ENCODE measurements at places on chromosomes 2 and 18.

DNA sequence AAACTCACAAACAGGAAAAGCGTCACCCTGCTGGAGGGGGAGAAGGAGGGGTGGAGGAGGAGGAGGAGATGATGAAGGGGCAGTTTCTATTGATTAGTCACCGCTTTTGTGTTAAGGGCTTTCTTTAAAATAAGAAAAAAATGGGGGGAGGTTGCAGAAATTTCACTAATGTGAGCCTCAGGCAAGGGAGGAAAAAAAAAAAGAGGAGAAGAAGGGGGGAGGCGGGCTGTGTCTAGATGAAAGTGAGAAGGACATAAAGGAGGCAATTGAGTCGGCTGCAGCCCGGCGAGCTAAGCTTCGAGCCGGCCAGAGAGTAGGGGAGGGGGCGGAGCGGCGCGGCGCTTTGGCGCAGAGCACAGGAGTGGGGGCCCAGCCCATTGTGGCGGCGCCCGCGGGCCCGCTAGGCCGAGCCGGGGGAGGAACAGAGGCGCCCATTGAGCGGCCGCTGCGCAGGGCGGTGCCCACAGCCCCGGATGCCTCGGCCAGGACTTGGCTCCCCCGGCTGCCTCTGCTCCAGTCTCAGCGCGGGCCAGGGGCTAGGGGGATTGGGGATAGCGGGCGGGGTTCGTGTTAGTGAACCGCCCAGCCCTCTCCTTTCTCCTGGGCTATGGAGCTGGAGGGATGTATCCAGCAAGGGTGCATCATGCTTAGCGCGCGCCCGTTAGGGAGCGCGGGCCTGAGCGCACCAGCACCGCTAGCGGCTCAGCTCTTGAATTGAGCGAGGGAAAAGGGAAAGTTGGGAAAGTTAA, 7.9 kb downstream of the PAX3 start:
- DNase-seq, result no peak

- no peak for DNase-seq
Measured at GRCh38 chr2:100924122-100924519, 78.0 kb upstream of the RPL31 start.

DNA sequence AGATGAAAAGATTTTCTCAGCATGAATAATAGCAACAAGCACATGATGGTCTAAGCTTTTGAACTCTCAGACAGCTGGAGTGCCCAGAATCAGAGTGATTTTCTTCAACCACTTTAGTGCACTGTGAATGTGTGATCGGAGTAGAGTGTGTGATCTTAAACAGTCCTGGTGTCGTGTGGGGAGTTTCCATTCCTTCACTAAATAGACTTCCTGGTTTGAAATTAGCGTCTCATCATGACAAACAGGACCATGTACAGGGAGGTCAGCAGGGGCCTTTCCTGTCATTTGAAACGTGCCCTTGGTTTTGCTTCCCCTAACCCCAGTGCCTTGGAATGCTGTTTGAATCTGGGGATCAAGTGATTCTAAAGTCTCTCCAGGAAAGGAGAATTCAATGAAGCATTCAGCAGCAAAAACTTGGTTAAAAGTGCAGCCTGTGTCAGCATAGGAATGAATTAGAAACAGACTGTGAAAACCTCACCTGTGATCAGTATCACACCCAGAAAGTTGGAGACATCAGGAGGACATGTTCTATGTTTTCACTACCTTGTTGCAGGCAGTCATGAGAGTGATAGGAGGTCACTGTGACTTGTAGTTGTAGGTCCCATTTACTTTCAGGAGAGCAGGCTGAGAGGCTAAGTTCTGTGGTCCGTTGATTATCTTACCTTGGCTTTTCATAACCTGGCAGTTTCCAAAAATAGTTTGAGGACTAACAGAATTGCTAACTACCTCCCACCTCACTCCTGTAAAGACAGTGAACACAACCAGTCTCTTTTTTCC, 400.3 kb downstream of the MTX2 start:
- DNase-seq, result no peak

DNA sequence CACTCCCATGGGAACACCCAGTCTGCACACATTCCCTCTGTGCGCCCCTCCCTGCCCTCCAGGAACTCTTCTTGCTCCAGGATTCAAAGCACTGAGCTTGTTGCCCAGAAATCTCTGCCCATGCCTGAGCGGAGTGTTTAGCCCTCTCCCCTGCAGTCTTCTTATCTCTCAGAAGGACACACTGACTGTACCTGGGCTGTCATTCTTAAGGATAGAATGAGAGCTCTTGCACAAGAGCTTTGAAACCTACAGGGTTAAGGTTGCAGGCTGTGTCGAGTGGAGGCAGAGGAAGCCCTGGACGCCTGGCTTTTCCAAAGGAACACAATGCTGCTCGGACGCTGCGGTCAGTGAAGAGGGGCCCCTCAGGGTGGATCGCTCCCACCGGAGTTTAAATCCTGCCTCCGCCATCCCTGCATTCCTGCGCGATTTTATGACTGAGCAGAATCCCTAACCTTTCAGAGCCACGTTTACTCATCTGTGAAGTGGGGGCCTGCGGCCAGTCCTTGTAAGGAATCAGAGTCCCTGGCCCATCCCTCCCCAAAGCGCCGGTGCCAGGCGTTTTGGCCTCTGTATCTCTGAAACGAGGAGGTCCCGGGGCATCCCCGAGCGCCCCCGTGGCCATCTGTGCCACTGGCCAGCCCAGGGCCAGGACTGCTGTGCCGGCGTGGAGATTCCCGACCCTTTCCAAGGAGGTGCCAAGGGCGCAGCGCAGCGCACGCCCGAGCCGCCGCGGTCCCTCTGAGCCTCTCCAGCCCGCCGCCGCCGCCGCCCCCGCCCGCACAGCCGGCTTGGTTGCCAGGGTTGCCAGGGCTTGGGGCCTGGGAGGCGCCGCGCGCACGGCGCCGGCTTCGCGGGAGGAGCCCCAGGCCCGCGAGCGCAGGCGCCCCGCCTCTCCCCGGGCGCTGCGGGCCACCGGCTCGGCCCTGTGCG, 58.9 kb downstream of the FAM168B start:
- no peak for DNase-seq

- DNase-seq, result no peak
Measured at GRCh38 chr2:108946442-108946841, 42.6 kb downstream of the EDAR start.

- peak; percentile 60 for DNase-seq
Measured at GRCh38 chr2:148614322-148615049, 30.1 kb upstream of the EPC2 start.
